Fibroblast of skin of right quadriceps (primary cell): ENCODE measurements at places on chromosomes 1 and 21.
A peak's percentile ranks its signal among the peaks of the same experiment; 100 is the strongest.

GRCh38 chr1:172203902-172204301 is 216.6 kb upstream of the C1orf105 start:
- no peak for DNase-seq

DNA sequence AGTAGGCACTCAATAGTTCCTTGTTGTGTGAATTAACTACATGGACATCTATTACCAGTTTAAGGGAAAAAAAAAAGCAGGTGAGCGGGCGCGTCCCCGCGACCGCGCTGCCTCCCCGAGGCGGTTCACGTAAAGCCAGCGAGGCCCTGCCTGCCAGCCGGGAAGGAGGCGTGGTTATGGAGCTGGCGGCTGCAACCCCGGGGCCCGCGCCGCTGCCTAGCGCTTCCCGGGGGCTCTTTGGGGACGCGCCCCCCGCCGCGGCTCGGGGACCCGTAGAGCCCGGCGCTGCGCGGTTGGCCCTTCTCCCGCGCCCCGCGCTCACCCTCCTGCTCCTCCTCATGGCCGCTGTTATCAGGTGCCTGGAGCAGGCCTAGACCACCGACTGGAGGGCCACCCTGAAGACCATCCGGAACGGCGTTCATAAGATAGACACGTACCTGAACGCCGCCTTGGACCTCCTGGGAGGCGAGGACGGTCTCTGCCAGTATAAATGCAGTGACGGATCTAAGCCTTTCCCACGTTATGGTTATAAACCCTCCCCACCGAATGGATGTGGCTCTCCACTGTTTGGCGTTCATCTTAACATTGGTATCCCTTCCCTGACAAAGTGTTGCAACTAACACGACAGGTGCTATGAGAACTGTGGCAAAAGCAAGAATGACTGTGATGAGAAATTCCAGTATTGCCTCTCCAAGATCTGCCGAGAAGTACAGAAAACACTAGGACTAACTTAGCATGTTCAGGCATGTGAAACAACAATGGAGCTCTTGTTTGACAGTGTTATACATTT is 2.6 kb upstream of the CC2D1B start:
- DNase-seq: peak; percentile 38

DNA sequence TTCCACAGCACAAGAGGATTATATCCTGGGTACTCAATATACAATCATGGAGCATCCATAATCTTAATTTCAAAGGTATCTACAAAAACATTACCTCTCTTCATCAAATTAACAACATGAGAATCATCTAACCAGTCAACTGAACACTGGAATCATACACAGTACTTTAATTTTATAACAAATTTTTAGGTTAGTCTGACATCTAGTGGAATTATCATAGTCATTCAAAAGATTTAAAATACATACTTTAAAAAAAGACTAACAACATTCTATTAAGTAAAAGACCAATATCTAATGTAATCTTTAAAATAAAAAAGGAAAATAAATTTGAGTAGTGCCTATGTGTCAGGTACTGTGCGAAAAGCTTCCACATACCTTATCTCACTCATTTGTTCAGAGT is 16.8 kb upstream of the SH3GLB1 start:
- peak; percentile 22 for DNase-seq

DNA sequence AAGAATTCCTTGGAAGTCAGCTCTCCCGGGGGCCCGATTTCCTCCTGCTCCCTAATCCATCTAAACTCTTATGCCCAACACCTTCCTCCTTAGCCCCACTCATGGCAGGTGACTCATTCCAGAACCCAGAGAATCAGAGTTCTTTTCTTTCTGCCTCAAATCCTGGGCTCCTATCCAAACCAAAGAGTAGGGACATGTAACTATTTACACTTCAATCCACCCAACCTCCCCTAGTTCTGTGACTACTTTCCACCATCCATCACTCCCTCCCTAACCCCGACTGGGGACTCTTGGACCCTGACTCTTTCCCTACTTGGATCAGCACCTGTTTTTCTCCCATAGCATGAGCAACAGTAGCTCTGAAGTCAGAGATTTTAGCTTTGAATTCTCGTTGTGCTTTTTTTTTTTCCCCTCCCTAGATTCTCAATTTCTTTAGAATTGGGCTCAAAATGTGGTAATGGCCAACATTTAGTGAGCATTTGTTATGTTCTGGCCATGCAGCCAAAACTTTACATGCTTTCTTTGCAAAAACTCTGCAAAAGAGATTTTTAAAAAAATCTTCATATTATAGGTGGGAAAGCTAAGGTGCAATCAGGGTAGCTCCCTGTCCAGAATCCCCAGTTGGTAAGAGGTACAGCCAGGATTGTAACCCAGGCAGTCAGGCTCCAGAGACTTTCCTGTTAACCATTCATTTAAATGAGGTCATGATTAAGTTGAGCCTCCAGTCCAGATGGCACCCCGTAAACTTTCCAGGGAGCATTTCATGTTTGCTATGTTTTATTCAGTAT is 7.5 kb upstream of the CYP4A11 start:
- DNase-seq: no peak

DNA sequence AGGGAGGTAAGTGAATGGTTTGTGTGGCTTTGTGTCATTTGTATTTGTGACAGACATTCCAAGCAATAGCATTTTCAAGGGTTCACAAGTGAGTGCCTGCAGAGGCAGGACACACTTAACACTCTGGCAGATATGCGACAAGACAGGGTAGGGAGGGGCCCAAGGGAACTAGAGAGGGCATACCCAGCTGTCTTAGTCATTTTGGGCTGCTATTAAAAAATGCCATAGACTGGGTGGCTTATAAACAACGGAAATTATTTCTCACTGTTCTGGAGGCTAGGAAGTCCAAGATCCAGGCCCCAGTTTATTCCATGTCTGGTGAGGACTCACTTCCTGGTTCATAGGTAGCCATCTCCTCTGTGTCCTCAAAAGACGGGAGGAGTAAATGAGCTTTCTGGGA is 137.4 kb downstream of the FGGY start:
- DNase-seq: peak; percentile 68

GRCh38 chr21:25485914-25486313 is 121.4 kb downstream of the MRPL39 start:
- no peak for DNase-seq

DNA sequence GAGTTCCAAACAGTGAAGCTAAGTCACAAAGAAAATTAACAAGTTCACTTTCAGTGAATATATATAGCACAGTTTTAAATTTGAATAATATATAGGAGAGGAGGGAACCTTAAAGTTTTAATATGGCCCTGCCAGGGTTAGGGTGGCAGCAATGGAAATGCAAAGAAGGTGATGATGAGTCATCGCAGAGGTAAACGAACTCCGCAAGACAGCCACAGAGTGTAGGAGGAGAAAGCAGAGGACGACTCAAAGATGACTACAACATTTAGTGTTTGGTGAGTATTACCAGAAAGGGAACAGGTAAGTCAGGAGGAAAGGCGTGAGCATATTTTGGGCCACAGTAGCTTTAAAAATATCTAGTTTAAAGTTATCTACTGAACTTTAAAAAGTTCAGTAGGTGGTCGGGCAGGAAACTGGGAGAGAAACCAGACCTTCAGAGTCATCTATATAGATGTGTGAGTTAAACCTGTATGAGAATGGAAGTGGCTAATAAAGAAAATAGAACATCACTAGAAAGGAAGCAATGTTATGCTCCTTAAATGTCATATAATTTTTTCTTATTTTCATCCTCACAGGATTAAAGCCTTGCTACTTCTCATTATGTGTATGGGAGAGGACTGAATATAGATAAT is 75.7 kb downstream of the UCHL5 start:
- no peak for DNase-seq

- DNase-seq: no peak
These were observed 520 bp downstream of the TMEM201 start for GRCh38 chr1:9589144-9589718.

DNA sequence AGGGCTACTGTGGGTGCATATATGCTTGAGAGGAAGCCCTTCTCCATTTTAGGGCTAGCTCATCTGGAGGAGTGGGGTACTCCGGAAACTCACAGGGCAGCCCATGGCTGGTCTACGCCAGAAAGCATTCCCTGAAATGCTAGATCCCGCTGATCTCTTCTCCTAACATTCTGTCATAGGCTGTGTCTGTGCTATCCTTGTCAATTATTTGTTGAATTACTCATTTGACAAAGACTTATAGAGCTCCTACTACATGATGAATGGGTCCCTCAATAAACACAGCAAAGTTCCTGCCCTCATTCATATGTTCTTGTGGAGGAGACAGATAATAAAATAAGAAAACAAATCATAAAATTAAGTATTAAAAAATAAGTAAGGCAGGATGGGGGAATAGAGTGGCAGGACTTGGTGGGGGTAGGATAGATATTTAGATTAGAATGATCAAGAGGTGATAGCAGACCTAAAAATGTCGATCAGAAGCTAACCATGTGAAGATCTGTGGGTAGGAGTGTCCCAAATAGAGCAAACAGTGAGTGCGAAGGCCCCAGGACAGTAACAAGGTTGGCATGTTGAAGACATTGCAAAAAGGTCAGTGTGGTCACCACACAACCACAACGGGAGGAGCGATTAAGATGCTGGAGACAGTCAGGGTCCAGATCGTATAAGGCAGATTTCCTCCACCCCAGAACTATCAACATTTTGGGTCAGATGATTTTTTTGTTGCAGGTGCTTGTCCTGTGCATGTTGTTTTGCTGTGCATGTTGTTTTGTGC is 13.2 kb downstream of the NGF start:
- no peak for DNase-seq

GRCh38 chr1:169999331-169999741 is 75.2 kb downstream of the KIFAP3 start:
- peak; percentile 94 for DNase-seq
